ENCODE measurements at places on chromosomes 12 and 14.

DNA sequence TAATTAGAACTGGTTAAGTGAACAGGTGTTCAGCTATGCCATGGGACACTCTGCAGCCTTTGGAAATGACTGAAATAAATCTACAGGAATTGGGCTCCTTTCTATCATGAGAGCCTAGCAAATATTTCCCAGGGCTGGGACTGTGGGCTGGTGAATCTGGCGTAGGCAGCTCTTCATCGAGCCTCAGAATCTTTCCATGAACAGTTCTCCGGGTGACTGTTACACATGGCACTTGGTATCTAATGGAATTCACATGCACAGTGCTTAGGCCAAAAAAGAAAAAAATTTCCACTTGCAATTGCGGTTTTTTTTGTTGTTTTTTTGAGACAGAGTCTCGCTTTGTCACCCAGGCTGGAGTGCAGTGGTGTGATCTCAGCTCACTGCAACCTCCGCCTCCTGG, 32.1 kb downstream of the PRKAB1 start:
- no peak for DNase-seq

- no peak for DNase-seq
These were observed 17.3 kb downstream of the EML1 start for GRCh38 chr14:99810559-99810874.

GRCh38 chr12:22256041-22256441, 78.5 kb downstream of the ST8SIA1 start:
- no peak for DNase-seq

GRCh38 chr14:91237219-91237618, 7.3 kb downstream of the GPR68 start:
- no peak for DNase-seq

DNA sequence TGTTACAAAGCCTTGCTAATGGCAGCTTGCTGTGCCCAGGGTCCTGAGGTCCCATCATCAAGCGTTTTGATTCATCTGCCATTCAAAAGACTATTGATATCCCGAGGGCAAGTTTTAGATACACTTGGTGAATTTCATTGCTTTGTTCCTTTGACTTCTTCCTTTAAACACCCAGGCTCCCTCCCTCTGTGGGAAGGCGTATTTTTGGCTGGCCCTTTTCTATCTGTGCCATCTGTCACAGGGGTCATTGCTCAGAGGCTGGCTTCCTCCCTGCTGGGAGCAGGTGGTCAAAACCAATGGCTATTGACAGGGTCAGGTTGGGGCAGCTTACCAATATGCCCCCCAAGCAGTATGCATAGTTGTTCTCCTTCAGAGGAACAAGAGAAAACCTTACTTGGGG, 40.0 kb downstream of the SCN8A start:
- DNase-seq, result no peak
